NCI-H1694 treated with DMSO at 0.1 percent for 48 hours (cell line): ENCODE measurements at places on chromosomes 5 and 9.

- no peak for DNase-seq
Measured at GRCh38 chr9:2345013-2345412, 276.6 kb upstream of the VLDLR start.

DNA sequence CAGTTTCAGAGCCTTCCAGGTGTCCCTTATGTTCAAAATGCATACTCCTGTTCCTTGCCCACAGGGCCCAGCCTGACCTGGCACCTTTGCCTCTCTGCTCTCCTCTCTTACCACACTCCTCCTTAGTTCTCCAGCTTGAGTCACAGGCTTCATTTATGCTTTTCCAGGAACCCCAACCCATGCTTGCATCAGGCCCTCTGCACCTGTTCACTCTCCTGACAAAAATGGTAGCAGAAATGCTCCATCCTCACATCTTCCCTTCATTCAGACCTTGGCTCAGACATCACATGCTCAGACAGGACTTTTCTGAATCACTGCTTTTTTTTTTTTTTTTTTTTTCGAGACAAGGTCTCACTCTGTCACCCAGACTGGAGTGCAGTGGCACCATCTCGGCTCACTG lies 15.1 kb upstream of the RNF145 start:
- DNase-seq, result no peak

GRCh38 chr9:110124439-110124838 lies 83.5 kb downstream of the C9orf152 start:
- no peak for DNase-seq

GRCh38 chr9:98894761-98895160 lies 48.9 kb upstream of the COL15A1 start:
- no peak for DNase-seq

DNA sequence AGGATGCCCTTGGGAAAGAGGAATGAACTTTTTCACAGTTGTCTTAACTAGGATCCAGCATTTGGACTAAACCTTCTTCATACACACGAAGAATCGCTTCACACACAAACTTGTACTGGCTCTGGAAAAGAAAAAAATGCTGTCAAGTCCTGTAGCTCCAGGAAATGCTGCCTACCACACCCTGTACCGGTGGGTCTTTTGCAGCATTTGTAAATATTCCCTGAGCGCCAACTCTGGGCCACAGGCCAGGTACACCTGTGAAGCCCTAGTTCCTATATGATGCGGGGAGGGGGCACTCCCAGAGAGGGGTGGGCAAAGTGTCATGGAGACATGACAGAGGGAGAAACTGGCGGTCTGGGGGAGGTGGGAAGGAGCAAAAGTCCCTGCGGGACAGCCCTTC lies 58.7 kb upstream of the EPB41L4B start:
- DNase-seq, result no peak

- DNase-seq, result no peak
Measured at GRCh38 chr5:60402161-60402785, 297.7 kb downstream of the DEPDC1B start.

GRCh38 chr5:103385722-103386121 lies 127.2 kb downstream of the MACIR start:
- DNase-seq, result no peak

- no peak for DNase-seq
Measured at GRCh38 chr9:133690081-133690561, 48.0 kb downstream of the SARDH start.

DNA sequence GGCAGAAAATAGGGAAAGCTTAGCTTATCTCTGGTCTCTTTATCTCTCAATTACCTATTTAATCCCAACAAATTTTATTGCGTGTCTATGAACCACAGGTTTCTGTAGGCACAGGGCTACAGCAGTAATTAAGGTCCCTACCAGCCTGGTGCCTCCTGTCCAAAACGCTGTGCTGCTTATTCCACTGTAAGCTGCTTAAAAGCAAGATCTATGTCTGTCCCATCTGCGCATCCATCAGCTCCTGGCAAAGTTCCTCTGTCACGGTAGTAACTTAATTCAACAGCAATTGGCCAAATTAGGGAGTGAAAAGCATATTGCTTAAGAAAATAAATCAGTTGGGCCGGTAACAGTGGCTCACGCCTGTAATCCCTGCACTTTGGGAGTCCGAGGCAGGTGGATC lies 235.8 kb upstream of the VLDLR start:
- DNase-seq, result peak; percentile 86

DNA sequence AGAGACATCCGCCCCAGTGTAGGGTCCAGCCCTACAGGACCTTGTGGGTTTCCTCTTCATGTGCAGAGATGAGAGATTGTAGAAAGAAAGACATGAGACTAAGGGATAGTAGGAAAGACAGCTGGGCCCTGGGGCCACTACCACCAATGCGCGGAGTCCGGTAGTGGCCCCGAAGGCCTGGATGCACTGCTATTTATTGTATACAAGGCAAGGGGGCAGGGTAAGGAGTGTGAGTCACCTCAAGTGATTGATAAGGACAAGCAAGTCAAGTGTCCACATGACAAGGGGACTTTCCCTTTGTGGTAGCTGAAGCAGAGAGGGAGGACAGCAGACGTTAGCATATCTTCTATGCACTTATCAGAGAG lies 6.2 kb upstream of the TMEM141 start:
- DNase-seq, result no peak

DNA sequence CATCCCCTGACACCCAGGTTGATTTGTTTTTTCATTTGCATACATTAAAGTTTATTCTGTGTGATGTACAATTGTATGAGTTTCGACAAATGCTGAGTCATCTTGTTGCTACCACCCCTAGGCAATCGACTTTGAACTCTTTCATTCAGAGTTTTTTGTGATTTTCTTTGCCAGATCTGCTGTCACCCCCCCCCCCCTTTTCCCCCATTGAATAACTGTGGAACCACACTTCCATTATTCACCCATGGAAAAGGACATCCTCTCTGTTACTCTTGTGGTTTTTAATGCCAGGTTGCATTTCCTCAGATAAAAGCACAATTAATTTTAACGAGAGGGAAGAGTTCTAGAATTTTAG lies 13.7 kb upstream of the FAM120AOS start:
- no peak for DNase-seq

- no peak for DNase-seq
Measured at GRCh38 chr5:138649316-138649720, 74.1 kb upstream of the HSPA9 start.

DNA sequence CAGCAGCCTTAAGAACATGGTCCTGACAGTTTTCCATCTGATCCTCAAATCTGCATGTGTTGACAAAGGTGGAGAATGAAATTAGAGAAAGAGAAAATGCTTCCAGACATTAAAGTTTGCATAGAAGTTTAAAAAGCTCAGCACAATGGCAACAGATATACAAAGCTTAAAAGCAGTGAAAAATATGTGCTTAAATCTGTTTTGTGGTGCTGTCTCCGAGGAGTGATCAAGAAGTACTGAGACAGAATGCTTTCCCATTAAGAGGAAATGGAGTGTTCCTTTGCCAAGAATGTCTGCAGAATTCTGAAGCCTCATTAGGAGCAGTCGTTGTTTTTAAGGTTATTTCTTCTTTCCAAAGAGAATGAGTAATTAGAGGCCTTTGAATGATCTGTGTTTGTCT lies 131.4 kb downstream of the MCTP1 start:
- DNase-seq, result no peak

DNA sequence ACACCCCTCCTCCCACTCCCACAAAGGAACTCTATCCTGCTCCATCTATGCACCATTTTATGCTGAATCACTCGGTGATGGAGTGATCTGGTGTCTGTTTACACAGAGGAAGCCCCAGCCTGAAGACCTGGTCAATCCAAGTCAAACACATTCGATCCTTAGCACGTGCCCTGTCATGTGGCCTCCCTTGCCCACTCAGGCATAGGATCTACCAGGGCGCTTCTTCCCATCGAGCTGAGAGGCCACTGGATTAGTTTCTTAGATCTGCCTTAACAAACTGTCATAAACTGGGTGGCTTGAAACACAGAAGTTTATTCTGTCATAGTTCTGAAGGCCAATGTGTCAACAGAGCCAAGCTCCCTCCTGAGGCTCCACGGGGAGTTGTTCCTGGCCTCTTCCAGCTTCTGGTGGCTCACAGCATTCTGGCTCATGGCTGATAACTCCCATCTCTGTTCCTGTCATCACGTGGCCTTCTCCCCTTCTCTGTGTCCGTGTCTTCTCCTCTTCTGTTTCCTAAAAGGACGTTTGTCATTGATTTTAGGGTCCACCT lies 34.2 kb downstream of the FOXI1 start:
- no peak for DNase-seq

DNA sequence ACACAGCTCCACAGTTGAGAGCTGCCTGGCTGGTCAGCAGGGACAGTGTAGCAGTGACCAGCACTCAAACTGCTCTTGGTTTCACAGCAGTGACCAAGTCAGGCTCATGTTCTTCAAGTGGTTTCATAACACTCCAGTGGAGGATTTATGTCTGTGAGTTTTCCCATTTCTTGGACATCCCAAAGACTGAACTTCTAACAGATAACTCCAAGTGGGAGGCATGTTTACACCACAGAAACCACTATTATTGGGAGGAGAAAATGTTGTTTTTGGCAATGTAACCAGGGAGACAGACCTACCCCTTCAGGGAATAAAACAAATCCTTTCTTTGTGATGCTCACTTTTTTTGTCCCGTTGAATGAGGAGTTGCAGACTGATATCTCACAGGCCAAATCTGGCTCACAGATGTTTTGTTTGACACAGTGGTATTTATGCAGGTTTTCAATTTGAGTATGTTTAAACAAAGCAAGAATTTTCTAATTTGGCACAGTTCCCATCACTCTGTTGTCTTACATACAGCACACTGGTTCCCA lies 141.5 kb downstream of the RMI1 start:
- DNase-seq, result no peak

- DNase-seq, result no peak
Measured at GRCh38 chr9:95502248-95502647, 14.5 kb downstream of the PTCH1 start.

GRCh38 chr5:75439276-75439675 lies 72.2 kb downstream of the CERT1 start:
- no peak for DNase-seq

DNA sequence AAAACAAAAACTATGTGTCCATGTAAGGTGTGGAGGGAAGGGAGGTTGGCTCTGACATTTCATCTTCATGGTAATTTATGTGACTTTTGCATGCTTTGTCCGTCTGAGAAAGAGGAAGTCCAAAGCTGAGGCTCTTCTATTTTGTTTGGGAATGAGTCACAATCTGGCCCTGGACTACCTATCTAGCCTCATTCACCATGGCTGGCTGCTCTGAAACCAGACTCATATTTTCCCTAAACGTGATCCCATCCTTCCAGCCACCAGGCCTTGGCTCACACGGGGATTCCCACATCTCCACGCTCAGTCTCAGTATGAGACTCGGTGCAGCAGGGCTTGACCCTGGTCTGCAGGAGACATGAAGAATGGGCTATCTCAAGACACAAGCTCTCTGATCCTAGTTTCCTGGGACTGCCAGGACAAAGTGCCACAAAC lies 672.8 kb downstream of the ACTL7B start:
- no peak for DNase-seq

DNA sequence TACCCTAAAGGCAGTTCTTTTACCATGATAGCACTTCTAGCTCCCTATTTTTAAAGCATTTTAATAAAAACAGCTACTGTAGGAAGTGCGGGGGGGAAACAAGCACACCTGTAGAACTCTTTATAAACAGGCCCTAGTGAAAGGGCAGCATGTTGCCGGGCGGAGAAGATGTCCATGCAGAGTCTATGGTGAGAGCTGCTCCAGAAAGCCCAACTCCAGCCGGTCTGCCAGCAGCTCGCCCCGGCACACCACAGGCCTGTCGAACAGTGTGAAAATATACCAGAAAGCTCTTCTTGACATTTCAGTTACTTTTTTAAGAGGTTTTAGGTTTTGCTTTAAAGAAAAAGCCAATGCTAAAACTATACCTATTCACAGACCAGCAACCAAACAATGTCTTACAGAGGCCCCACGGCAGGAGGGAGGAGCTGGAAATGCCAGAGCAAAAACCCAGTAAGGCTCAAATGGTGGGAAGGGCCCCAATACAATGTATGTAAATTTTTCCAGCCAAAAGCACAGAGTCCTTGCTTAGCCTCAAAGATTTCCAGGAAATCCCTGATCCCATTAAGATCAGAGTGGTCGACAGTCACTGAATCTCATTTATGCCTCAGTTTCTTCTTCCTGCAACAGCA lies 121.2 kb downstream of the SAXO1 start:
- no peak for DNase-seq

DNA sequence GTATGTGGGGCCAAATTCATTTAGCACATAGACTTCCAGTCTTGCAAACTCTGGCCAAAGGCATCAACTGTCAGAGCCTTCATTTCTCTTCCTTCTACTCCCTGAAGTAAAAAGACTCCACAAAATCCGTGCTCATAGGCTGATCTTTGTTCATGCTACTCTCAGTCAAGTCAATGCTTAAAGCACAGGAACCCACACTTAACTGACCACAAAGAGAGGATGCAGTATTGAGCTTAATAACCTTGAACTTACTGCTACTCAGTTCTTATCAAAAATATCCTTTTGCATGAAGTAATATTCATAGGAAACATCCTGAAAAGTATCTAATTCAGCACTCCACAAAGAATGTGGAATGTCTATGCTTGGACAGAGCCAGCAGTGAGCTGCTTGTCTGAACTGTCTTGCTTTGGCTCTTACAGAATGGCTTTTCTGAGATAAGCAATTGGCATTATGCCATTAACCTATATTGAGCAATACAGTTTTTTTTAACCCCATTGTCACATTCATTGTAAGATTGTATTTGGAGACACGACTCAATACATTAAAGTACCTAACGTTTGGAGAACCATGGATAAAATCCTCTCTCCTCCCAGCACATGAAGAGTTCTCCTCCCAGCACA lies 21.7 kb downstream of the LPAR1 start:
- no peak for DNase-seq

DNA sequence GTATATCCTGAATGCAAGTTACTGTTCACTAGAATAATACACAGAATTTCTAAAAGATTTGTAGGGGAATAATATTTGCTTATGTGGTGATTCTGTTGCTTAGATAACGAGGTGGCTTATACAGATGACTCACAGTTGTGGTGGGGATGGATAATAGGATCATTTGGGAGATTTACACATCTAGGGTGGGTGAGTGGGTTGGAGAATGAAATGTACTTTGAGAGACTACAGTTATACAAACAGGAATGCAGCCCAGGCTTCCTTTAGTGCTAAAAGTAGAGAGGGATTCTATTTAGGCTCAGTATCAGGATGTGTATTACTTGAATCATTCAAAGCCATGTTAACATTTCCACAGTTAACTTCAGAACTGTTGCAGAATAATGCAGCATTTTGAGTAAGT lies 1.8 kb downstream of the CTXN3 start:
- DNase-seq, result no peak

DNA sequence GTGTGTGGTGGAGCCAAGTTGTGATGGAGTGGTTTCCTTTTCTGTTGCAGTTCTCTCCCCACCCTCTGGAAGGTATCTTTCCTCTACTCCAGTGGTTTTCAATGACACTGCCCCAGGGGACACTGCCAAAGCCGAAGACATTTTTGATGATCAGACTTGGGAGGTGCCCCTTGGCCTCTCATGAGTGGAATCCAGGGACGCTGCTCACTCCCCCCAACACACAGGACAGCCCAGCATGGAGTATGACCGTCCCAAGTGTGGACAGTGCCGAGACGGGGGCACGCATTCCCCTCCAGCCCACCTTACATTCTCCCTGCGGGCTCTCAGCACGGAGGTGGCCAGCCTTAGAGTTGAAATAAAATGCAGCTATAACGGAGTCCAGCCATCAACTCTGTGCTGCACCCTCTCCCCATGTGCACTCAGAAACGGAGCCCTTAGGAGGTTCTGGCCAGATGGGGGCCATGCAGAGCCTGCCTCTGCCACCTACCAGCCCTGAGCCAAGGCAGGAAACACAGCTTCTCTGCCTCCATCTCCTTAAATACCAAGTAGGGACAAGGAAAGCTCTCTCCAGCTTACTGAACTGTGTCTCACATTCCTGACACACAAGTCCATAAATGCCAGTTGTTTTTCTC lies 150.8 kb downstream of the ROR2 start:
- DNase-seq, result no peak
